HS-5 (cell line): ENCODE measurements at places on chromosomes 7 and 10.

- no peak for DNase-seq
Observed at GRCh38 chr7:360454-361100, 70.6 kb downstream of the FOXL3 start.

- DNase-seq = no peak
Observed at GRCh38 chr10:78435484-78436221, 402.0 kb downstream of the RPS24 start.

GRCh38 chr10:11150231-11150731 is 132.6 kb downstream of the CELF2 start:
- no peak for DNase-seq

- peak; percentile 15 for DNase-seq
Observed at GRCh38 chr10:79242620-79243152, 104.6 kb upstream of the PPIF start.

- DNase-seq = no peak
Observed at GRCh38 chr10:124543146-124543545, 81.5 kb downstream of the LHPP start.

- no peak for DNase-seq
Observed at GRCh38 chr7:91843831-91844230, 36.7 kb downstream of the MTERF1 start.

- no peak for DNase-seq
Observed at GRCh38 chr7:117963264-117964197, 90.3 kb upstream of the CTTNBP2 start.

DNA sequence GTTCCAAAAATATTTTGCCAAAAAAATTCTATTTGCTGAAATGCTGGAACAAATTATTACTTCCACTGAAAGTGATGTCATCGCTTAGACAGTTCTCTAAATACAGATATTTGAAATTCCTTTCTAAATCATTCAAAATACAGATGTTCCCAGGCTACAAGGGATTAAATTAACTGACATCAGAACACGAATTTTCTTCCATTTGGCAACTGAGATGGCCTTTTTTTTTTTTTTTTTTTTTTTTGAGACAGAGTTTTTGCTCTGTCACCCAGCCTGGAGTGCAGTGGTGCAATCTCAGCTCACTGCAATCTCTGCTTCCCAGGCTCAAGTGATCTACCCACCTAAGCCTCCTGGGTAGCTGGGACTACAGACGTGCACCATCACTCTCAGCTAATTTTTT is 57.0 kb downstream of the P4HA1 start:
- DNase-seq = peak; percentile 79

- DNase-seq = no peak
Observed at GRCh38 chr10:120474956-120475355, 17.9 kb downstream of the PLPP4 start.

GRCh38 chr7:27112955-27113949 is 10.8 kb upstream of the HOXA2 start:
- DNase-seq = no peak

DNA sequence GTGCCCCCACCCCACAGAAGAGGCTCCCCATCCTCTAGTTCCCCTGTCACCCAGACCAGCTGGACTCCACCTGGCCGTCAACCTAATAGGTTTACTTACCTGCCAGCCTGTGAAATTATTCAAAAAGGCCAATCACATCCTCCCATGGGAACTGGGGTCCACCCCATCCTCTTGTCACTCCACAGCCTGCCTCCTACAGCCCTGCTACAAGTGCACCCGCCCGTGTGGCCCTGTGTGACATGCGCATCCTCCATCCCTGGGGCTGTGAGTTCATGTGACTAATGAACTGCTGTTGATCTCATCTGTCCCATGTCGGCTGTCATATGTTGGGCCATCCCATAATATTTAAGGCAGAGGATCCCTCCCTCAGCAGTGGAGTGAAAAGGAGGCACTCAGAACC is 39.4 kb downstream of the AOC1 start:
- DNase-seq = no peak

DNA sequence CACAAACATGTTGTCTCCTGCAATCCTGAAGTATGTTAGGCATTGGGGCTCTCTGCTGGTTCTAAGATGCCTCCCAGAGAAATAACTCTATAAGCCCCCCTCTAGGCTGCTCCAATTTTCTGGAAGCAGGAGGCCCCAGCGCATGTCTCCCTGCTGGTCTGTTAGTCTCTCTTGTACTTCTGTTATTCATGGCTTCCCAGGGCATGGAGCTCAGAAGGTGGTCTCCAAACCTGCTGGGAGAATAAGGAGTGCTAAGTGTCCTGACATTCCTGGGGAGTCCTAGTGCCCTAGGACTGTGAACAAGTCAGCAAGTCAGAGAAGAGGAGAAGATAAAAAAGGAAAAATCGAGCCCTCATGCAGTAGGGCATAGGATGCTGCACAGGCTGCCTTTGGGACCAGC is 70.5 kb upstream of the EFCAB10 start:
- no peak for DNase-seq

- no peak for DNase-seq
Observed at GRCh38 chr7:107652642-107653041, 8.0 kb upstream of the SLC26A4 start.

GRCh38 chr7:106076537-106076936 is 35.6 kb downstream of the SYPL1 start:
- no peak for DNase-seq

DNA sequence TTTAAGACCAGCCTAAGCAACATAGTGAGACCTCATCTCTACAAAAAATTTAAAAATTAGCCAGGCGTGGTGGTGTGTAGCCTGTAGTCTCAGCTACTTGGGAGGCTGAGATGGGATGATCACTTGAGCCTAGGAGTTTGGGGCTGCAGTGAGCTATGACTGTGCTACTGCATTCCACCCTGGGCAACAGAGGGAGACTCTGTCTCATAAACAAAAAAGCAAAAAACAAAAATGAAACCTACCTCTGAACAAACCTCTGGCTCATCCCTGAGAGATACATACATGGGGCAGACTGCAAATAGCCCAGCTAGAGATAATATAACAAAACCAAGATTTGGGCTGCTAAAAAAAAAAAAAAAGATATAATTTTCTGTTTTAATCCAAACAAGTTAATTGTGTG is 19.5 kb downstream of the C10orf67 start:
- DNase-seq = no peak

DNA sequence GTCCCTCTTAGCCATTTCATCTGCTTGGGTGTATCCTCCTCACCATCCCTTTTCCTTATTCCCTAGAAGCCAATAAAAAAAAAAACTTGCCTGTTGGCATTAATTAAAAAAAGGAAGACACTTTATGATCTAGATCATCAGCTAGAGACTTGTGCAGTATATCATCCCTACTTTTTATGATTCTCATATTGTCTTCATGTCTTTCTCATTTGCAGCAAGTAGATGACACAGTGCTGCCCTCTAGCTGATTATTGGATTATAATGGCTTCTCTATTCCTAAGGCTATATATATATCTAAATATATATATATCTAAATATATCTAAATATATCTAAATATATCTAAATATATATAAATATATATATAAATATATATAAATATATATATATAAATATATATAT is 272.4 kb upstream of the LRGUK start:
- DNase-seq = peak; percentile 25

- DNase-seq = no peak
Observed at GRCh38 chr10:31071232-31072005, 39.8 kb upstream of the ZNF438 start.

- DNase-seq = peak; percentile 67
Observed at GRCh38 chr7:102874166-102874829, 38.5 kb upstream of the LRRC17 start.

DNA sequence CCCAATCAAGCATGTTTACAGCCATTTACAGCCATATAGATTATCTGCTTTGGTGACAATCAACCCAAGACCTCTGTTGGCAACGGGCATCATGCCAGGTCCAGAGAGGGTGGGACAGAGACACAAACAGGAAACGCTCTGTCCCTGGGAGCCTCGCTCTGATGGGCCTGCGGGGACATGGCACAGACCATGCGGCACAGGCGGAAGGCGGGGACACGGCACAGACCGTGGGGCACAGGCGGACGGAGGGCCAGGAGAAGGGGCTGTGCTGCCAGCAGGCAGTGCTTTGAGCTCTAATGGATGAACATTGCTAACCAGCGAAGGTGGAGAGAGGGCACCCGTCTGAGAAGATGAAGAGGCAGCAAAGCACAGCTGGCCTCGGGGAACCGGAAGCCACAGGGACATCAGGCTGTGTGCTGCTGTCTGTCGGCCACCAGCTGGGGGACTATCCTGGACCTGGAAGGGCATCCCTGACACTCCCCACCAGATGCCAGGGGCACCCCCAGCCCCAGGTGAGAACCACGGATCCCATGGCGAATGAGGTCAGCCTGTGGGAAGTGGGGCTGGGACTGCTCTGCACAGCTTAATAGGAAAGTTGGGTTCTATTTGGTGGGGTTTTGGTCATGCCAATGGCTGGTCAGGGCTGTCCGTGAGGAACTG is 61.0 kb downstream of the DIP2C start:
- no peak for DNase-seq

DNA sequence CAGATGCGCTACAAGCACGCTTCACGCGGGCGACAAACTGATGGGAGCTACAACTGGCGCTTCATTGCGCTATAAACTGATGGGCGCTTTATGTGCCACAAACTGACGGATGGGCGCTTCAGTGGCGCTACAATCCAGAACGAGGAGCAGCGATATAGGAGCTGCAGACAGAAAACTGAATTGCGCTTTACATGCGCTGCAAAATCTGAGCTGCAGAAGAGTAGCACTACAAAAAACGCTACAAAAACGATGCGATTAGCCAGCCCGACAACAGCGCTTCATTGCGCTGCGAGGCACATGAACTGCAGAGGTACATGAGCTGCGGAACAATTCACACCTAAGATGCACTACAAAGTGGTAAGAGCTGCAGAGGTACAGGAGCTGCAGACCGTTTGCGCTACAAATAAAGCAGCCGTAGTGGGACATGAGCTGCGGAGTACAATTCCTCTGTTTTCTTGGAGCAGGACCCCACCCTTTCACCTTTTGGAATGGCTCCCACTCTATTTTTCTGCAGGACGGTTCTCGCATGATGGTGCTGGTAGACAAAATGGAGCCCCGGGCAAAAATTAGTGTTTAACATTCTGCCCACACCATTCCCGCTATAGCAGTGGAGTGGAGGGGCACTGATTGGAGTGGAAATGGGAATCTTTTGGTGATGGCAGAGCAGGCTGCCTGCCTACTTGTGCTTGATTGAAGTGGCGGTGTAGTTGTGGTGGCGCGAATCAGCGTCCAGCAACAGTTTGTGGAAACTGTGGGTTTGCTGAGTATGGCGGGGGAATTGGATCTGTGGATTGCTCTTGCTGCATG is 1.2 kb upstream of the SGCE start:
- no peak for DNase-seq

- DNase-seq = peak; percentile 9
Observed at GRCh38 chr10:12934777-12935176, 66.7 kb downstream of the CCDC3 start.

DNA sequence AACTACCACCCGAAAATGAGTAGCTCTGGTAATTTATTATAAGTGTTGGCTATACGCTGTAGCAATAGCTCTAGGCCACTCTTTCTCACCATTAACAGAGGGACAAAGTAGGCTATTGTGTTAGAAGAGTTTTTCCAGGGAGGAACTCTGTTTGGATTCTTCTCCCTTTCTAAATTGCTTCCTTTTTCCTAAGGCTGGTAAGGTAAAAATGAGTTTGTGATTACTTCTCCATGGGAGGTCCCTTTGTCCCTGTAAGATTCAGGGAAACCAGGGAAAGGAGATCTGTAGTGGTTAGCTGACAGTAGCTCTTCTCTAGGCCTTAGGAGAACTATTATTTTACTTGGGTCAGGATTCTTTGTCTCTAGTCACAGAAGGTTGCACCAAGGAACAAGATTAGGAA is 23.2 kb upstream of the SEMA3E start:
- DNase-seq = no peak

- no peak for DNase-seq
Observed at GRCh38 chr7:24102988-24103387, 181.0 kb upstream of the NPY start.

- DNase-seq = peak; percentile 97
Observed at GRCh38 chr7:6446838-6447580, 745 bp downstream of the DAGLB start.

DNA sequence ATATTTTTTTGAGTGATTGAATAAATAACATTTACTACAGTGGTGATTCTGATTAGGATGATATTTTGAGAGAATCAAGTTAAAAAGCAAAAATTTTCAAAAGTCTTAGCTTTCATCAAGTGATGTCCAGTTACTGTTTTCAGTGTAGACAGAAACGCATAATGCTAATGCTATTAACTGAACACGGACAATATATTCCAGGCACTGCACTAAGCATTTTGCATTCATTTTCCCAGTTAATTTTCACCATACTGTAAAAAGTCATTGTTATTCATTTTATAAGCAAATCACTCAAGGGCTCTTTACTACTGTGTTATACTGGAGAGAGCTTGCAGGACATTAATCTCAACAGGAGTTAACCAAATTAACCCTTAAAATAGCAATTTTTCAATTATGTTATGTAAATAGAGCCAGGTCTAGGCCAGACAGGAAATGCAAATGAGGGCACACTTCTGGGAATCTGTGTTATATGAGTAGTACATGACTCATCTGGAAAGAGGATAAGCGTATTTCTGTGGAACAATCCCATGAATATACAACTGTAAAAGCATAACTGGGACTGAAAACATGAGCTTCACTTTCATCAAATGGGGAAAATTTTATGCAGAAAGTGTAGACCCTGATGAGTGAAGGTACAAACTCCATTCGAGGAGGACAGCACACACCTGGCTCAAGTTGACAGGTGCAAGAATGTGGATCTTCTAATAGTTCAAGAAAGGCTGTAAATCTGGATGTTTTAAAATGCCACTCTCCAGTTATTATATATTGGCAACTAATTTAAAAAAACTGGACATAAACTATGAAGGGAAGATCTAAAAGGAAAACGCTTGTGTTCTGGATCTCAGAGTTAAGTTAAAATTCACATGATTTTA is 75.4 kb downstream of the ANK3 start:
- DNase-seq = peak; percentile 49

- no peak for DNase-seq
Observed at GRCh38 chr7:73436031-73436929, 2.7 kb downstream of the FZD9 start.
